Fibroblast of skin of abdomen (primary cell): ENCODE measurements at places on chromosomes 13 and 19.
A peak's percentile ranks its signal among the peaks of the same experiment; 100 is the strongest.

DNA sequence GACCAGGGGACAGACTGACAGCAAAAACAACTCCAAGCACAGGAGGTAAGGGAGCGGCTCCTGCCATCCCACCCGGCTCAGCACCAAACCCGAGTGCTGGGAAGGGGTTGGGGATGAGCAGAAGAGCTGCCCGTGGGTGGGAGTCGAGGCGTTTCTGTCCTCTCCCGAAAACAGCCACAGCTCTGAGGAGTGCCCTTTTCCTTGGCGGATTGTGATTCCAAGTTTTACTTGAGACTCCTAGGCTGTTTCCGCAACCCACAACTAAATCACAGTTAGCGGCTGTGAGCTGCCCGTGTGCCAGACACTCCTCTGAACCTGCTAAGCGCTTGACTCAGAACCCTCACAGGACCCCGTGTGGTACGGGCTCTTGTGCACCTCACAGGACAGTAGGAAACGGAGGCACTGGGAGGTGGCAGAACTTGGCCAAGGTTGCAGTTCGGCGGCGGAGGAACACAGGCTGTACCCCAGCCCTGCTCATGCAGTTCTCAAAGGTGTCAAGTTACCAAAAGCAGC is 21.4 kb downstream of the CFAP97D2 start:
- DNase-seq, result peak; percentile 10

DNA sequence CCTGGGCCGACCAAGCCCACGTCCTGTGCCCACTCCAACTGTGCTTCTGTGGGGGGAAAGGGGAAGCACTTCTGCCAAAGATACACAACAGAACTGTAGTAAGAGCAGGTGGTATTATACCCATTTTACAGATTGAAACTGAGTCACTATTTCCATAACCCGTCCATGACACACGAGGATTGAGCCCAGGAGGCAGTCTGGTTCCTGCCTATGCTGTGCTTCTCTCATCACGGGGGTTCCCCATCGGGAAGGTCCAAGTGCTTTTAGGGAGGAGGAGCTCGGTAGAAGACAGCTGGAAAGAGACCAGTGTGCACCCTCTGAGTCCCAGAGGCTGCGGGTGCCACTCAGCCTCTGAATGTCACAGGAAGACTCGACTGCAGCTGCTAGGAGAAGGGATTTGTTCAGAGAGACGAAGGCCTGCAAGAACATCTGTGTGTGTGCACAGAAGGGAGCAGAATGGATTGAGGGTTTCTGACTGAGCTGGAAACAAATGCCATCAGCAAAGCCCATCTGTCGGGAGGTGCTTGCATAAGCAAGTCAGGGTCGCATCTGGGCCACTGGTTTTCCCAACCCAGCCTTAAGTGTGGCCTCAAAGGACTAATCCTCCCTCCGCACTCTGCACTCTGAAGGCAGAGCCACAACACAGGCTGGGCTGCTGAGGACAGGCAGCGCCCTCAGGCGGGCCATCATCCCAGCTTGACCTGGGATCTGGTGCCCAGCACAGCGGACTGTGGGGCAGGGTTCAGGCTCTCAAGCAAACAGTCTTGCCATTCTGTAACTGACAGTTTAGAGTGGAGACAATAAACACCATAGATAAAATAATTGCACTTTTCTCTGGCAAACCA is 150.0 kb downstream of the DPF1 start:
- DNase-seq, result no peak

DNA sequence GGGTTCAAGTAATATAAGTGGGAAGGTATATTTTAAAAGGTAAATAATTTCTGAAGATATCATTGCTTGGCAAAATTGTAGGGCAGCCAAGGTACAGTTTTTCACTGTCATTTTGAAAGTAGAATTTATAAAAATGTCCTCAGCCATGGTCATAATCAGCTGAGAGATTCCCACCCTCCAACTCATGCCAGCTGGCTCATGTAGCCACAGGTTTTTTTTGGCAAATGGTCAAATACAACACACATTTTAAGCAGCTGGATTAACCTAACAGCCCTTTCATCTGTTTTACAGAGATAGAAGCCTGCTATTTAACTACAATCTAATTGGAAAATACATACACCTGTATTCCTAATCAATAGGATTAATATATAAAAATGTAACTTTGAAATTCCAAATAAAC is 619.2 kb upstream of the SGCG start:
- no peak for DNase-seq

GRCh38 chr19:54448040-54448773 is 792 bp upstream of the LENG8 start:
- peak; percentile 47 for DNase-seq

- no peak for DNase-seq
These were observed 52.0 kb downstream of the KLF2 start for GRCh38 chr19:16376649-16377048.

DNA sequence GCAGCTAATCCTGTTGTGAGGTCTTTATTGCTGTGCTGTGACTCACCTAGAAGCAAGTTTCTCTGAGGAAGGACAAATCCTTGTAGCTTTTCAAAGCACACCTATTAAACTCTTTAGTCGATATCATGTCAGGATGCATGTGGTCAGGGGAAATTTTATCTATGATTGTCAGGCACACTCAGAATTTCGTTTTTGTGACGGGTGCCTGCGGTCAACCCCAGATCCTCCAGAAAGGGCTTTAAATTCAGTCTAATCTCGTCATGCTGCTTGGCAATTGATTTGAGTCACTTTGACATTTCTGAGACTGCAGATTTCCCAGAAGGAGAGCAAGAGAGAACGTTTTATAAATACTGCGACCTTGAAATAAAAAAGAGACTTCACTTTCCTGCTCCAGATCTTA is 316.9 kb downstream of the FGF9 start:
- DNase-seq, result no peak

GRCh38 chr13:57036290-57036689 is 104.4 kb upstream of the PRR20A start:
- no peak for DNase-seq

DNA sequence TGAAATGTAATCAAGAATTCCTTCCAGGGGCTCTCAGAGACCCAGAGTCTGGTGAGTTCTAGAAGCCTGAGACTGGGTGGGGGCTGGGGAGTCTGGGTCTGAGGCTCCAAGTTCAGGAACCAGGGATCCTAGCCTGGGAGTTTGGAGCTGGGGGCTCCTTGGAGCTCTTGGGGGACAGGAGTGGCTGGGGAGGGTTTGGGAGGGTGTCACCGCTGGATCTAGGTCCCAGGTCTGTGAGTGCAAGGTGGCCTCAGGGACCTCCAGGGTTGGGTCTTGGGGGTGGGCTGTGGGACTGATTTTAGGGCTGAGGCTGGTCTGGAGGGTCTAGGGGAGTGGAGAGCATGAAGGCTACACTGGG is 1.1 kb downstream of the SYCN start:
- DNase-seq, result no peak

- DNase-seq, result no peak
These were observed 420.4 kb upstream of the GPC6 start for GRCh38 chr13:92806215-92806614.

GRCh38 chr13:30774214-30774730 is 38.9 kb downstream of the ALOX5AP start:
- DNase-seq, result no peak

- DNase-seq, result peak; percentile 72
These were observed 1.3 kb upstream of the KLF12 start for GRCh38 chr13:74135326-74136083.
